NCI-H69 (cell line): ENCODE measurements at places on chromosomes 1 and 21.

- peak; percentile 43 for DNase-seq
Observed at GRCh38 chr1:219041141-219041540, 132.5 kb upstream of the LYPLAL1 start.

DNA sequence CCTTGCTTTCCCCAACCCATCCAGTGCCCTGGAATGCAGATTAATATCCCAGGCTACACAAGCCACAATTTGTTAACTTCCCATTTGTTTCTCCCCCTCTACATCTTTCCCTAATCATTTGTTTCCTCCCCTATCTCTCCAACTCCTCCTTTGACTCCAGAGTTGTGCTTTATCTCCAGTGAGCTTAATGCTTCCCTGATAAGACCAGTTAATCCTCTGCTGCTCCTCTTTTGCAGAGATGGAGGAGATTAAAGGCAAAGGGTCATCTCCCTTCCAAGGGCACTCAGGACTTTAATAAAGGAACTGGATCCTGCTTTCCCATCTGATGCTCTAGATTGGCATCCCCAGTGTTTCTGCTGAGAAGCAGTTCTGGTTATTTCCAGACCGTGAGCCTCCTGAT, 7.1 kb downstream of the FAM78B start:
- no peak for DNase-seq

DNA sequence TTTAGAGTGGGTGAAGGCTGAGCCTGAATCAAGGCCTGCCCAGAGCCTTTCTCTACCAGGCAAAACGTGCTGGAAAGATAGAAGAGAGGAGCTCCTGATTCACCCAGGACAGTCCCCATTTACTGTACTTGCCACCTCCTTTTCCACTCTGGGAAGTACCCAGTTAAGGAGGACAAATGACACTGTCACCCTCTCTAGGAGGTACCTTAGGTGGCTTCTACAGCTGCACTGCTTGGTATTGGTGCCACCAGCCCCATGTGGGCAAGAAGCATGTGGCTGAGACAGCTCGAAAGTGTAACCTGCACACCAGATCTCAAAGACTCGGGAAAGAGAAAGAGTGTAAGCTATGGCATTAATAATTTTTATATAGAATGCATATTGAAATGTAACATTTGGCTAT, 42.3 kb downstream of the RUNX1 start:
- no peak for DNase-seq

DNA sequence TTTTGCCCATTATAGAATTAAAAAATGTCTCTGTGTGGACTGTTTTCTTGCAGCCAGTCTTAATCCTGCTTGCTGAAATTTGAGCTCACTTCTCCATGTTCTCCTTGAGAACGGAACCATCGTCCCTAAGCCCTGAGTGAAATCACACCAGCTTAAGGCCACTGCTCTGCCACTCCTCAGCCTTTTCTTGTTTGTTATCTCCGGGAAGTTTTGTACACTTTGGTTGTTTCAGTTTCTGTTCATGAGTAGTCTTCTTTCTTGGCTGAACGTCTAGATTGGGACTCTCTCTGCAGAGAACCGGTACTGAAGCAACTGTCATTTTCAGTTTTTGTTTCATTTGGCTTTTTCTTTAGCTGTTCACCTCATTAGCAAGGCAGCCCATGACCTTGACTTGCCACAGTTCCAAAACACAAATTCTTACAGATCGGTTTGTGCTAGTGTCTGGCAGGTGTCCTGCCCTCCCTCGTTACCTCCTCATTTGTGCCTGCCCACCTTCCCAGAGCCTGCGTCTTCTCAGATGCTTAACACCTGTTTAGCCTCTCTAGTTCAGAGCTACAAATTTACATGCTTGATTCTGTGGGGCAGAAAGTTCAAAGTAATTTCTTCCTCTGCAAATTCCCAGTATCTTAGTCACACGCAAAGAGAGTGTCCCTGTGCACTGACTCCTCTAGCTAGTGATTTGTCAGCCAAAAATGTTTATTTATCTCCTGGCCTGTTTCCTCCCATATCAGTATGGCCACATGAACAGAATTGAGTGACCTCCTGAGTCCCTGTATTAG, 12.4 kb downstream of the PSEN2 start:
- DNase-seq, result no peak

DNA sequence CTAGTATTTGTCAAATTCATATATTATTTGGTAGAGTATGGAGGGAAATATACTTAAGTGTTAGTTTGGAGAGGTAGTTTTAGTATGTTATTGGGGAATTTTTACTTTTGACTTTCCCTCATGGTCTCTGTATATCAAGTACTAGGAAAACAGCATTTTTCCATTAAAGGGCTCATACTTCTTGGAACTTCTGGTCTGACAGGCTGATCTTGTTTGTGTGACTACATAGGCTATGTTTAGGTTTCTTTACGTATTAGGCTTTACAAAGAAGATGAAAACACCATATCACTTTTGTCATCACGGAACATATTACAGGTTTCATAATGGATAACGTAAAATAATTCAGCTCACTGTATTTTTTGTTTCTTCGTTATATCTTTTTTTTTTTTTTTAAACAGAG, 30.8 kb downstream of the POU2F1 start:
- no peak for DNase-seq

GRCh38 chr1:109802136-109802900, 38.6 kb upstream of the EPS8L3 start:
- DNase-seq, result no peak

GRCh38 chr1:167258858-167259257, 38.2 kb downstream of the POU2F1 start:
- DNase-seq, result no peak

DNA sequence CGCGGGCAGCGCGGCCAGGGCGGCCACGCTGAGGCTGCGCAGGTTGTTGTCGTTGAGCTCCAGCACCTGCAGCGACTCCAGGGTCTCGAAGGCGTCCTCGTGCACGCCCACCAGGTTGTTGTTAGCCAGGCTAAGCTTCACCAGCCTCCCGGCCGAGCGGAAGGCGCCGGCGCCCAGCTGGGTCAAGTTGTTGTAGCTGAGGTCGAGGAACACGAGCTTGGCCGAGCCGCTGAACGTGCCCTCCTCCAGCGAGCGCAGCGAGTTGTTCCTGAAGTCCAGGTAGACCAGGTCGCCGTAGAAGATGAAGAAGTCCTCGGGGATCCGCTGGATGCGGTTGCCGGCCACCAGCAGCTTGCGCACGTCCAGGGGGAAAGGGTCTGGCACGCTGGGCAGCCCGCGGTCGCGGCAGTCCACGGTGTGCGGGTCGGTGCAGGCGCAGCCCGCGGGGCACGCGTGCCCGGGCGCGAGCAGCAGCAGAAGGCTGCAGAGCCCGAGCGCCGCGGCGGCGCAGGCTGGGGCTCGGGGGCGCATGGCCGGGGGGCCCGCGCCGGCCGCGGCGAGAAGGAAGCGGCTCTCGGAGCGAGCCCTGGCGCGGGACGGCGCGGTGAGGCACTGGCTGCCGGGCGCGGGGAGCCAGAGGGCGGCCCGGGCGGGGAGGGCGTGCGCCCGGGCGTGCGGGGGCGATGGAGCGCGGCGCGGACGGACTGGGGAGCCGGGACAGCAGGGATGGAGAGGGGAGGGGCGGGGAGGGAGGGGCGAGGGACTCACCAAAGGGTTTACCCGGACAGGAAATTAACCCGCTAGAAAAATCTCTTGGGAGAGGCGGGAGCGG, 524 bp downstream of the LRRC38 start:
- no peak for DNase-seq

GRCh38 chr1:38452246-38452645, 405.7 kb upstream of the POU3F1 start:
- no peak for DNase-seq

DNA sequence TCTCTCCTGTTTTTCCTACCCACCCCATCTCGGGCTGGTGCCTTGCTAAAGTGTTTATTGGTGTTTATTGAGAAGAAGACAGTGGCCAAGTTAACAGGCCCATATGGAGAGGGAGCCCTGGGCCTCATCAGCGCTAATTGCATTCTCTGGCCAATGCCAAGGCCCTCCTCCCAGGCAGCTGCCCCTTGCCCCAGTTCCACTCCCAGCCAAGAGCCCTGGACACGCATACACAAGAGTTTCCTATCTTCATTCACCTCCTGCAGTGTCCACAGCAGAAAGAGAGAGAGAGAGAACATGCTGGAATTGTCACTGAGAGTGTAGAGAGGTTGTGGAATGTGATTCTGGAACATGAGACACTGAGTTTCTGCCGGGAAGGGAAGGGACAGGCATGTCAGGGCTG, 25.4 kb upstream of the VWA5B1 start:
- no peak for DNase-seq
